ENCODE measurements at places on chromosomes 5 and 9.

- DNase-seq = no peak
These were observed 141.4 kb downstream of the TRIO start for GRCh38 chr5:14284392-14285148.

DNA sequence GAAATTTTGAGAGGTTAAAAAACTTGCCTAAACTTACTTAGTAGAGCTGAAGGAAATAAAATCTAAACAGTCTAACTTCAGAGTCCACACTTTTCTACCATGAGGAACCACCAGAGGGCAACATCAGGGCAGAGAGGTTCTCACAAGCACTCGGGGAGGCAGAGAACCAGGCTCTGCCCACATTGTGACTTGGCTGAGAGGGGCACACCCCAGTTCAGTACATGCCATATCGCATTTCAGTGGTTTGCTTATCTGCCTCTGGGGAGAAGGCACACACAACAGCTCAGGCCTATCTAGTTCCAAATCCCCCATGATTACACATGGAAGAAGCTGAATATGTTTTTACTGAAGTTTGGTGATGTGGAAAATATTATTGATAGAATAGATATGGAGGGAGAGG, 49.2 kb downstream of the EQTN start:
- DNase-seq = no peak

- DNase-seq = no peak
These were observed 646.8 kb upstream of the WWC1 start for GRCh38 chr5:167644619-167645018.

GRCh38 chr9:97237311-97237786, 70.1 kb upstream of the CCDC180 start:
- DNase-seq = no peak

GRCh38 chr5:157616785-157617184, 35.5 kb downstream of the SOX30 start:
- no peak for DNase-seq
